Fibroblast of the aortic adventitia (primary cell): ENCODE measurements at places on chromosomes 13 and 19. TPM values are rescaled to one million over a fixed set of nuclear protein-coding genes. Genes with fewer than 3 reads are reported as not detected.

Gene SLC8A2
- not detected in 2 replicates for total RNA-seq

Gene CAMSAP3
- not detected in 2 replicates for total RNA-seq

Gene ADAT3
- total RNA-seq, result 2.6 and 4.2 TPM in 2 replicates

Gene LGALS14
- not detected in 2 replicates for total RNA-seq

Gene C2CD4C
- total RNA-seq, result not detected in 2 replicates

Gene ELAVL1
- total RNA-seq, result 5.8 and 34.1 TPM in 2 replicates

Gene CLN5
- 40.0 and 46.7 TPM in 2 replicates for total RNA-seq

Gene WASF3
- total RNA-seq, result 11.7 and 13.5 TPM in 2 replicates

Gene ARGLU1
- total RNA-seq, result 41.8 and 64.1 TPM in 2 replicates

Gene SLC10A2
- not detected in 2 replicates for total RNA-seq

Gene NKPD1
- total RNA-seq, result 0.25 and 0.36 TPM in 2 replicates

Gene SHISA7
- total RNA-seq, result not detected in 2 replicates

Gene GJA3
- total RNA-seq, result 0.82 and 0.90 TPM in 2 replicates

Gene POSTN
- total RNA-seq, result 136 and 546 TPM in 2 replicates

Gene CEACAM6
- not detected in 2 replicates for total RNA-seq

Gene SIGLEC5
- total RNA-seq, result not detected in 2 replicates

Gene OR7A5
- not detected in 2 replicates for total RNA-seq

Gene PABPC3
- 0.08 and 0.09 TPM in 2 replicates for total RNA-seq

Gene TBXA2R
- total RNA-seq, result 0.49 and 5.0 TPM in 2 replicates

Gene HRC
- total RNA-seq, result not detected in 2 replicates

Gene ZNF829
- 5.2 and 5.5 TPM in 2 replicates for total RNA-seq

Gene ZNF541
- 0.27 and 0.41 TPM in 2 replicates for total RNA-seq

Gene ZNF761
- 10.8 and 11.5 TPM in 2 replicates for total RNA-seq

Gene ZNF146
- 107 and 130 TPM in 2 replicates for total RNA-seq

Gene CD70
- 0.09 TPM in 1 of 2 replicates, not detected in the other for total RNA-seq

Gene RAD23A
- total RNA-seq, result 76.8 and 101 TPM in 2 replicates

Gene ZNF835
- total RNA-seq, result not detected in 2 replicates

Gene LILRA2
- total RNA-seq, result not detected in 2 replicates

Gene ATXN8OS
- total RNA-seq, result not detected in 2 replicates

Gene ZNF8
- total RNA-seq, result 5.1 and 7.6 TPM in 2 replicates

Gene GJB2
- 0.18 TPM in 1 of 2 replicates, not detected in the other for total RNA-seq

Gene TMEM238
- total RNA-seq, result not detected in 2 replicates

Gene DACH1
- 0.08 and 0.09 TPM in 2 replicates for total RNA-seq

Gene GJB6
- not detected in 2 replicates for total RNA-seq

Gene ERICH4
- total RNA-seq, result not detected in 2 replicates

Gene SYNE4
- not detected in 2 replicates for total RNA-seq

Gene VSIG10L
- 0.27 TPM in 1 of 2 replicates, not detected in the other for total RNA-seq

Gene C13orf42
- not detected in 2 replicates for total RNA-seq

Gene GDF15
- 23.8 and 27.6 TPM in 2 replicates for total RNA-seq

Gene SLC17A7
- 0.49 TPM in 1 of 2 replicates, not detected in the other for total RNA-seq

Gene LRRC8E
- 2.1 and 5.2 TPM in 2 replicates for total RNA-seq

Gene KLHL26
- 3.9 and 5.2 TPM in 2 replicates for total RNA-seq

Gene LIM2
- not detected in 2 replicates for total RNA-seq

Gene EBPL
- 37.1 and 47.0 TPM in 2 replicates for total RNA-seq

Gene CEACAM7
- total RNA-seq, result not detected in 2 replicates

Gene FFAR3
- total RNA-seq, result not detected in 2 replicates

Gene PPM1N
- total RNA-seq, result 0.99 and 2.4 TPM in 2 replicates

Gene ZNF229
- total RNA-seq, result 13.6 and 23.4 TPM in 2 replicates

Gene CRB3
- not detected in 2 replicates for total RNA-seq

Gene URAD
- not detected in 2 replicates for total RNA-seq
